ENCODE measurements at places on chromosomes 11 and 22. TPM values are rescaled to one million over a fixed set of nuclear protein-coding genes. Genes with fewer than 3 reads are reported as not detected.

GRCh38 chr11:69630017-69630416, 10.9 kb upstream of the CCND1 start:
- DNase-seq = no peak

DNA sequence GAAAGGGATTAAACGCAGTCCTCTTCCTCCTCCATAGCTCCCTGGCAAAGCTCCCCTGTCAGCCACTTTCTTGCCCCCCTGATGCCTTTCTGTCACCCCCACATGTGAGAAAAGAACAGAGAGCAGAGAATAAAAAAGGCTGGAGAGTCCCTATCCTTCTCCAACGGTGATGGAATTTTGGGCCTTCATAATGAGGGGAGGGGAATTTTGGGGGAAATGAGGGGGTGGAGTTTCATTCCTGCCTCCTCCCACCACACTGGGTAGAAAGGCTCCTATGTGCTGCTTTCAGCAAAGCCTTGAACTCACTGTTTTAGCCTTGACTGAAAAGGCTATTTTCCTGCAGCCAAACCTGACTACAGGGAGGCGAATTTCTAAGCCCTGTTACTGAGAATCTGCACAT, 59.3 kb downstream of the C11orf58 start:
- DNase-seq = no peak

DNA sequence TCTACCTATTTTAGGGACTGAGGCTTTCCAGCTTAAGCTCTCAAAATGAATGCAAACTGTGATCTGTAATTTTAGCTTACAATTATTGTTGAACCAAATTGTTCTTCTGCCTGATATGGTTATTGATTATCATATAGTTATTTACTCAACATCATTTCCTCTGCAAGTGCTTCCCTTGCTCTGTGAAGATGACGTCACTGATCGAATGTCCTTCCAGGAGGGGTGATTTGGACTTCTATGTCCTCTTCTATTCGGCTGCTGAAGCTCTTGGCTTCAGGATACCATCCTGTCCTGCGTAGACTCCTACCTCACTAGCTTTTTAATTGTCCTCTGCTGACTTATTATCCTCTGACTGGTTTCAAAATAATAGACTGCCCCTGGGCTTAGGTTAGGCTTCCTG, 137.4 kb upstream of the LARGE1 start:
- no peak for DNase-seq

DNA sequence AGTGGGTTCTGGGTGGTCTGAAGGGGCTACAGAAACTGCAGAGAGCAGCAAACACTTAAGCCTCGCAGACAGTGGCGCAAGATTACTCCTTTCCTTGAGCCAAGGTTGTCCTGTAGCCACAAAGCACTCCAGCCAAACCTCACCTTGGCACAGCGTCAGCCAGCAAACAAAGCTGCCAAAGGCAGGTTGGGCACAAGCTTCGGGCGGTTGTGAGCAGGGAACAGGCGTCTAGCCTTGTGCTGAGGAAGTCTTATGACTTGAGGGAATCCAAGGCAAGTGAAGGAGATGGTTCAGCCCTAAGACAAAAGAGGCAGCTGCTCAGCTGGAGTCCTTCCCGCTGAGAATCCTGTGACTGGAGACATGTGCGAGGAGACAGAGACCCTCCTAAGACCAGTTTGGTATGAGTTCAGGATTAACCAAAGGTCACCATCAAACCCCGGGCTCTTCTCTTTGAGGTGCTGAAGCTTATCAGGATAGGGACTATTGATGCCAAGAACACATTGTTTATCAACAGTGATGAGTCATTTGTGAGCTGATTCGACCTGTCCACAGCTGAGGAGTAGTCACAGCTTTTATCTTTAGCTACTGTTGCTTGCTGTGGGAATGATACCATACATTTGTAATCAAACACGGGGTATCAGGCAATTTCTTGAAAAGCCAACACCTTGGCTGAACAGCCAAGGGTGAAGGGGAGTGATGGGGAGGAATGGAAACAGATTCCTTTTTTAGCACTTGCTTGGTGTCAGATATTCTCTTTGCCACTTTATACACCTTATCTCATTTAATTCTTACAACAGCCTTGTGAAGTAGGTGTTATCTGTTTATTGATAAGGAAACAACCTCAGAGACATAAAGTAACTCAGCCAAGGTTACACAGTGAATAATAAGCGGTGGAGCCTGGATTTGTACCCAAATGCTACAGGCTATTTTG, 4.6 kb downstream of the ADM start:
- no peak for DNase-seq

DNA sequence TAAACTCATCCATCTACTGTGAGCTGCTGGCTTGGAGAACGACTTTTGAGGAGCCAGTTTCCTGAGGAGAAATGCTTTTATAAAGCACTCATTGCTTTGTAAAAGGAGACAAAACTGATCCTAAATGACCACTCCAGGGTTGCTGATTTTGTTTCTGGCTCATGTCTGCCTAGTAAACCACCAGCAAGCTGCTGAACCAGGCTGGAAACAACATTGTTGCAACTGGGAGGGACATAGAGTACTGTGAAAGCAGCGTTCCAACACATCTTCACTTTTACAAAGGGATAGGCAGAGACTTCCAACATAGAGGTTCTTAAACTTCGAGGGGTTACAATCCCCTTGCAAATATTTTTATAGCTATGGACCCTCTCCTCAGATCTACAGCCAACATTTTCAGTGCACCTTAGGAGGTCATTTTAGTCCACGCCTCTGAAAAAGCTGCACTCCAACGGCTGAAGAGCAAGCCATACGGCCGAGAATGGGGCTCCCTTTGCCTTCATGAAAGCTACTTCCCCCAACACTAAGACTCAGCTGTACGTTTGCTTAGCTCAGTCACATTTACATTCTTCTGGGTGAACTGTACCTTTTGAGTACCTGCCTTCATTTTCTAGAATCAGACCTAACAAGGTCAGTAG, 54.7 kb downstream of the PANX1 start:
- no peak for DNase-seq

- no peak for DNase-seq
These were observed 540 bp downstream of the MEN1 start for GRCh38 chr11:64809781-64810241.

DNA sequence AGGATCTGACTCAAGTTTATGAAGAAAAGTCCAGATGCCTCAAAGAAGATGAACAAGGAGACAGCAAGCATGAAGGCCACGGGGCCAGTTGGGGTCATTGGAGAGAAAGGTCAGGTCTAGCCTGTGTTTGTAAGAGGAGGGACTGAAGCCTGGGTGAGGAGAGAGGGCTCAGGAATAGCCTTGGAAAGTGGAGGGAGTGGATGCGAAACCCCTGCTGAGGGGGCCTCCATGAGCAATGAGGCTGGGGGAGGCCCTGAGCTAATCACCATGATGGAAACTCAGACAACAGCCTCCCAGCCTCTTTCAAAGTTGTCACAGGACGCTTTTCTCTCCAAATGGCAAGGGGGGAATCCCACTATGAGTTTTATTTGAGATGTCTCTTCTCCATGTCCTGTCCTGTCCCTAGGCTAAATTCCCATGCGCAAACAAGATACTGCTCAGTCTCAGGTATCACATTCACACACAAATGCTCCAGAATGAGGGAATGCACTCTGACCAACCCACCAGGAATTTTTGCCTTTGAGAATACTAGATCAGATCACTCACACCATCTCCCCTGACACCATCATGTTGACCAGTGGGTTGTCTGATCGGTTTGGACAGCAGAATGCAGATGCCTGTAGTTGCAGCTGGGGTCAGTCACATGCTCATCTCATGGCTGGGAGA, 51.3 kb upstream of the TOP3B start:
- DNase-seq = no peak

DNA sequence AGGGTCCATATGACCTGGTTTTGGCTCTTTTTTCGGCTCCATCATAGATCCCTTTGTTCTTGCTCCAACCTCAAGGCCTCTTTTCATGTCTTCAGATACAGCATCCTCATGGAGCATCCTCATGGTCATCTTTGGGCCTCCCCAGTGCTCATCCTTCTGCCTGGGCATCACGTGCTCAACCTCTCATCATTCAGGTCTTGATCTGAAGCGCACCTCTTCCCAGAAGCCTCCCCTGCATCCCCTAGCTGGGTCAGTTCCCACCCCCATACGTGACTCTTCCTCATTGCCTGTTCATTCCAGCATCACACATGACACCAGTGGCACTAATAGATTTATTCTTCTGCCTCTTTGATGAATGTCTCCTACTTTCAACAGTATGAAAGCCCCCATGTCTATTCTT, 192.2 kb downstream of the MIAT start:
- DNase-seq = no peak

DNA sequence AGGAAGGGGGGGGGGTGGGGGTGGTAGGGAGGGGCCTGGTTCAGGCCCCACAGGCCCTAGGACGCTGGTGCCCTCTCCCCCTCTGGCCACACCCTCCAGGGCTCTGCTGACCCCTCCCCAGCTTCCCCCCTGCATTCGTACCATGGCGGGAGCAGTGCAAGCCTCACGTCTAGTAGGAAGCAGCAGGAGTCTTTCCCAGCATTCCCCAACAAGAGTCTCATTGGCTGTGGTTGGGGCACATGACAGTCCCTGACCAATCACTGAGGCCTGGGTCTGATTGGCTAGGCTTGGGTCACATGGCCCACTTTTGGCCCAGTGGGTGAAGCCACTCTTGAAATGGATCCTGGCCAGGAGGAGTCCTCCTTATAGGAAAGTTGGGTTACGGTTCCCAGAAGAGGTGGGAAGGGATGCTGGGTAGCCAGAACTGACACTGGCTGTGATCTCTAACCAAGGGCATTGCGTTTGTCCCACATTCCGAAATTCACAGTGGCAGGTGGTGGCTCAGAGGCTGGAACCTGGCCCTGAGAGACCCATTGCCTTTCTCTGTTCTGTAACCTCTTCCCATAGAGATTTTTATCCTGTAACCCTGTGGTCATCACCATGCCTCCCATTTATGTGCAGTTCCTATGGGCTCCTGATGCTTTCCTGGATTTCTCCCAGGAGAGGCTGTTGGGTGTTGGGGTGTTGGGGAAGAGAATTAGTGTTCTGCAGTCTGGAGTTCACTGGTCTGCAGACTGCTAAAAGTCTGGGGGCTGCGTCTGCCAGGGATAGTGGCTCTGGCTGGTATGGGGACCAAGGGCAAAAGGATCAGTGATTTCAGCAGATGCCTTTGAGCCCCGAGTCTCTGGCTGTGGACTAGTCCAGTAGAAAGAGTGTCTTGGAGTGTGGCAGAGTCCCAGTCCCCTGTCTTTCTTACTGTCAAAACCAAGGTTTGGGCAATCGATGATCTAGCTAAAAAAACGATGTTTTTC, 58.9 kb upstream of the MYEOV start:
- no peak for DNase-seq

DNA sequence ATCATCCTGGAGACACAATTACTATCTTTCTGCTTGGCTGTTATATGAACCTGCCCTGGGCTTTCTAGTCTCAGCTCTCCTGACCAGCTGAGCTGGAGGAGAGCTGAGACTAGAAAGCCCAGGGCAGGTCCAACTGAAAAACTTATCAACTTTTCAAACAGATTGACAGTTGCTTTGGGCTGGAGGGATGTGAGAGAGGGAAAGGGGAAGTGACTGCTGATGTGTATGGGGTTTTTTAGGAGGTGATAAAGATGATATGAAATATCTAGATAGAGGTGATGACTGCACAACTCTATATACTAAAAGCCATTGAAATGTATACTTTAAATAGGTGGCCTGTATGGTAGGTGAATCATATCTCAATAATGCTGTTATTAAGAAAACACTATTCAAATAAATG, 60.2 kb upstream of the CHRM4 start:
- DNase-seq = no peak

GRCh38 chr11:26297189-26297975, 34.5 kb upstream of the ANO3 start:
- no peak for DNase-seq

- no peak for DNase-seq
These were observed 7.5 kb downstream of the SERPIND1 start for GRCh38 chr22:20781272-20781990.

- no peak for DNase-seq
These were observed 961 bp downstream of the IPO7 start for GRCh38 chr11:9385327-9385899.

The LDHAL6A gene
- not detected for total RNA-seq

The MGAT3 gene
- 0.38 TPM for total RNA-seq

The OOSP1 gene
- not detected for total RNA-seq

The KRTAP5-1 gene
- total RNA-seq = not detected

The TMEM126A gene
- total RNA-seq = 33.0 TPM
